ENCODE measurements at places on chromosomes 2 and 18. TPM values are rescaled to one million over a fixed set of nuclear protein-coding genes. Genes with fewer than 3 reads are reported as not detected.

DNA sequence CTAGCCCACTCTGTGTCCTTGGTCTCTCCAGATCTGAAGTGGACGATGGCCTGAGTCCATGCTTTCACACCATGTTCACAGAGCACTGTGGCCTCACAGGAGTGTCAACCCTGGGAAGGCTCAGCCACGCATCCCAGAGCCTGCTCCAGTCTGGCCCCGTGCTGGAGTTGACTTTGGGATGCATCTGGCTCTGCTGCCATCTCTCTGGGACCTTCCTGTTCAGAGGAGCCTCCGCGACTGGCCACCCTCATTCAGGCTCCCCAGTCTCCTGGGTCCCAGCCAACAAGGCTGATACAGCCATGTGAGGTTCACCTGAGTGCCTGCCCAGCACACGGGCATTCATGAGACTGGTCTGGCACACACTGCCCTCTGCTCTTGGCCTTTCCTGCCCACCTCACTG lies 199.7 kb upstream of the RAB6C start:
- no peak for DNase-seq

- DNase-seq: no peak
These were observed 46.0 kb downstream of the COX7A2L start for GRCh38 chr2:42314892-42315468.

Gene DSC2
- 0.05 TPM for total RNA-seq

DNA sequence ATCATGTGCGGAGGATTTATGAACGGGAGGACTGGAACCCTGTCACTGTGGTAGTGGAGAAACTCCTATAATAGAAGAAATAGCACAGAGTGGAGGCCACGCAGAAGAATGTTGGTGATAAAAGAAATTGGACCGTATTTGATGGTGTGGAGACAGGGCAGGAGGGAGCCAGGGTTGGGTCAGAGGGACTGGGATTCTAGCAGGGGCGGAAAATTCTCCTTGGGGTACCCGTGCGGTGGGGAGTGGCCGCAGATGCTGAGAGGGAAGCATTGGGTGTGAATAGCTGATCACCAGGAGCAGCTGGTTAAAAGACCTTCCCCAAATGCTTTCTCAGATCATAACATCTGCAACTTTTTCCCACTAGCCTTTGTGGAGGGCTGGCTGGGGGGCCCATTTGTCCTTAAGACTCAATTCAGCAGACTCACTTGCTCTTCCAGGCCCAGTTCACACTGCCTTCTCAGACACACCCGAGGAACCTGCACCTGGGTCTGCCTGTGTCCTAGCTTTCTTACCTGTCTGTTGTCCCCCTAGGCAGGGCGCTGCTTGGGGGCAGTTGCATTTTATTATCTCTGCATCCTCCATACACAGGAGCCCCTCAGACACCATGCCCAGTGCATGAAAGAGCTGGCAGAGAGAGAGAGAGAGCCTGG lies 7.1 kb downstream of the SH3BP4 start:
- DNase-seq: no peak

- DNase-seq: no peak
These were observed 7.8 kb upstream of the RAB12 start for GRCh38 chr18:8601277-8602032.

Gene TRIM54
- 0.09 TPM for total RNA-seq

- DNase-seq: no peak
These were observed 23.6 kb downstream of the MALT1 start for GRCh38 chr18:58694720-58695468.

Gene CTNNA2
- not detected for total RNA-seq

DNA sequence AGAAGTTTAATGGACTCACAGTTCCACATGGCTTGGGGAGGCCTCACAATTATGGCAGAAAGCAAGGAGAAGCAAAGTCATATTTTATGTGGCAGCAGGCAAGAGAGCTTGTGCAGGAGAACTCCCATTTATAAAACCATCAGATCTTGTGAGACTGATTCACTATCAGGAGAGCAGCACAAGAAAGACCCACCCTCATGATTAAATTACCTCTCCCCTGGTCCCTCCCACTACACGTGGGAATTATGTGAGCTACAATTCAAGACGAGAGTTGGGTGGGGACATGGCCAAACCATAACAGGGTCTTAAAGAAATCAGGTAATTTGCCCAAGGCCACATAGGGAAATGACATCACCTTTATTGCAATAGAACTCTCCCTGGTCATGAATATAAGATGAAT lies 1073.3 kb upstream of the ACVR2A start:
- DNase-seq: no peak

- no peak for DNase-seq
These were observed 39.1 kb downstream of the FN1 start for GRCh38 chr2:215396595-215397313.

- no peak for DNase-seq
These were observed 137.8 kb upstream of the GATA6 start for GRCh38 chr18:22031611-22032010.

Gene C1GALT1C1L
- total RNA-seq: not detected

Gene MYCN
- 0.28 TPM for total RNA-seq

Gene NAT8
- total RNA-seq: not detected

DNA sequence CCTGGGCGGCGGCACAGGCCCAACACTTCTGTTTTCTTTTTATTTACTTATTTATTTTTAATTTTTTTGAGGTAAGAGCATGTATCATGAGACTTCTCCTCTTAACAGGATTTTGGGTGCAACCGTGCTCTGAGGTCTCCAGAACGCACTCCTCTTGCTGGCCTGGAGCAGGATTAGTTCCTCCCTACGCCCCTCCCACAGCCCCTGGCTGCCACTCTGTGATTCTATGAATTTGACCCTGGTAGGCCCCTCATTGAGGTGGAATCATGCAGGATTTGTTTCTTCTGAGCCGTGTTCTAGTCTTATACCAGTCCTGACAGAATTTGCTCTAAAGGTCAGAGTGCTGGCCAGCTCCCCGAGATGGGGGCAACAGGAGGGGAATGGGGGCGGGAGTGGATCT lies 106.5 kb upstream of the HS6ST1 start:
- DNase-seq: no peak

Gene SMAD4
- total RNA-seq: 79.3 TPM

DNA sequence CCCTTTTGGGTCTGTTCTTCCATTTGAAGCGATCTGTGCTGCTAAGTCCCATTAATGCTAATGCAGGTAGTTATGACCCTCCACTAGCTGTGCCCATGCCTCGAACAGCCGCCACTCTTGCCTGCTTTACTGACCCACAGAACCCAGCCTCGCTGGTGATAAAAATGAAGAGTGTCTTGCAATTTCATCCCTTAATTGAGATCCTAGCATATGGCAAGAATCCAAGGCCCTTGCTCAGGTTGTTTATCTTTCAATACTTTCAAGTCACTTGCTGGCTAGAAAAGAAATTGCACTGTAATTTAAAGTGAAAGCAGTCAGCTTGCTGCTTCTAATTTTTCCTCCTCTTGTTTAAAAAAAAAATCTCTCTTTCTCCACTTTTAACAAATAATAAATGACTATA lies 73.6 kb downstream of the ZNF521 start:
- DNase-seq: no peak

Gene TEX44
- total RNA-seq: not detected

GRCh38 chr2:182946958-182947369 lies 80.5 kb upstream of the FRZB start:
- no peak for DNase-seq

DNA sequence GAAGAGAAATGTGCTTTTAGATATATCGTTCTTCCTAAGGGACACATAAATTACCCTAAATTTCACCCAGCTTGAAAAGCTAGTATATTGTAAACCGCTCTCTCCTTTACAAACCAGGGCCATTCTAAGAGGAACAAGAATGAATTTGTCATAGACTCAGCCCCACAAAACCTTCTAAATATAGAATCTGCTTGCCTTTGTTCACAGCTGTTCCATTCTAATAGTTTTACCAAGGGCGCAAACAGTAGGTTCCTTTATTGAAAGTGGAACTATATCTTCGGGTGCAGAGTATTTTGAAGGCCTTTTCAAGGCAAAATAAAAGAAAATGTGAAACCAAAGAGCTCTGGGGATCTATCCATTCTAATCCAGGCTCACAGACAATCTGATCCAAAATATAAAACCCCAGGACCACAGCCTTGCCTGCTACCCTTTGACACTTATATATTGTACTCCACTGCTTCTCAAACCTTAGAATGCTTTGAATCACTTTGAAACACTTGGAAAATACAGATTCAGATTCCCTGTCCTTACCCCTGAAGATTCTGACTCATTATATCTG lies 316.8 kb downstream of the PAX3 start:
- DNase-seq: no peak

GRCh38 chr2:214471990-214472389 lies 61.1 kb downstream of the VWC2L start:
- no peak for DNase-seq

Gene ANKRD30BL
- total RNA-seq: not detected

Gene TLX2
- total RNA-seq: 0.21 TPM

DNA sequence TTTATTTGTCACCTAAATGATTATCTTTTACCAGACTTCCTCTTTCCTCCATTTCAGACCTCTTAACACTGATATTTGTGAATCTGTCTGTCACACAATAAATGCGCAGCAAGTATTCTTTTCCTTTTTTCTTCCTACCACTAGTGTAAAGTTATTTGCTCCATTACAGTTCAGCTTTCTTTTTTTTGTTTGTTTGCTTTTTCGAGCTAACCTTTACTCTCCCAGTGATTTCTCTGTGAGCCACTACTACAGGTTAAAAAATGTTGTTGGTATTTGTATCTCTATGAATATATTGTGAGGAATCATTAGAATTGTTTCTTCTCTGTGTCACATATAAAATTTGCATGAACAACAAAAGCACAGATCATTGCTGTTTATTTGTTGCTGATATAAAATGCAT lies 854.0 kb upstream of the GCFC2 start:
- DNase-seq: no peak

DNA sequence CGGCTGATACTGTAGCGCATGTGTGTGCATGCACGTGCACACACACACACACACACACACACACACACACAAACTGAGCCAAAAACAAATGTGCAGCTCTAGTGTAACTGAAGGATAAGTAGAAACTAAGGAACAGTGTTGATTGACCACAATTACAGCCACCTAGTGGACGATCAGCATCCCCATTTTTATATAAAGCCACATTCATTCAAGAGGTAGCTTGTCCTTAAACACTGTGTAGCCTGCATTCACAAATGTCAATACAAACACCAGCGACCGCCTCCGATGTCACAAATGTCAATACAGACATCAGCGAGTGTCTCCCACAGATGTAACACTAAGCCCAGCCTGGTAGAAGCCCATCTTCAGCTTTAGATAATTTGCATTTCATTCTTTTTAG lies 167.4 kb downstream of the PTGR3 start:
- no peak for DNase-seq

- DNase-seq: peak; percentile 74
These were observed at the start of gene EMX1 for GRCh38 chr2:72917138-72917876. Gene EMX1 (plus strand): TSS chr2:72917519. CDS start chr2:72917853, 334 bp downstream.

- DNase-seq: no peak
These were observed 26.6 kb upstream of the UGGT1 start for GRCh38 chr2:128064353-128064752.

GRCh38 chr18:62437235-62438017 lies 85.4 kb upstream of the ZCCHC2 start:
- DNase-seq: no peak

- no peak for DNase-seq
These were observed 79.6 kb downstream of the SLC4A10 start for GRCh38 chr2:161703863-161704262.

DNA sequence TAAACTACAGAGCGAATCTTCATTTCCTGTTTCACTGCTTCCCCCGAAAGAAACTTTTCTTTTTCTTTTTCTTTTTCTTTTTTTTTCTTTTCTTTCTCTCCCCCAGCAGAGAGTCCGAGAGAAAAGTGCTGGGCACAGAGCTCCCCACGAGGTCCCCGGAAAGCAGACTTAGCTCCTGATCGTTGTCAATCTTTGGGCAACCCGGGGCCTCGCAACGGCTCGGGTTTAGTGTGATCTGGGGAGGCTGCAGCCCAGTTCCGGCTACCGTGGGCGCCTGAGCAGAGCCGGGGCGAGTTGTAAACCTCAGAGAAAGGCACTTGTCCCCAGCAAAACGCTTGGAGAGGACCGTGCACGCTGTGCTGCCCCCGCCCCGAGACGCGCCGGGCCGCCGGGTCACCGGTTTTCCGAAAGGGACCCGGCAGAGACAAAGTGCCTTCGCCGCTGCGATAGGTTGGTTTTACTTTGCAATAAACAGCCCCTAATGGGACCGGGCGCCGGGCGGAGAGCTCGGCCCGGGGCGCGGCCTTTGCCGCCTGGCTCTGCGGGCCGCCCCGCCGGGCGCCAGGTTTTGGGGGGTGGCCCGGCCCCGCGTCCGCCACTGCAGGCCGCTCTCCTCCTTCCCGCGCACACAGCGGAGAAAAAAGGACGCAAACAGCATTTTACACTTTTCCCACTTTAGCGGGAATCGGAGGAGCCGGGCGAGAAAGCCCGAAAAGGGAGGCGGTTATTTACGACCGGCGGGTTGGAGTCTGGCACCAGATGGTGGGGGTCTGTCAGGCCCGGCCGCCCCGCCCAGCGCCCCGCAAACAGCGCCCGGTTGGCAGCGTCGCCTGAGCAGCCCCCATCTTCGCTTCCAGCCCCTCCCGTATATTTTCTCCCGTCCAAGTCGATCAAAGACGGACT lies 136.0 kb downstream of the INSIG2 start:
- peak; percentile 55 for DNase-seq

Measured in activated CD4-positive, alpha-beta T cell treated with anti-CD3 and anti-CD28 coated beads for 36 hours (primary cell).